Mammary epithelial cell (primary cell): ENCODE measurements at places on chromosomes 3 and 15.
A peak's percentile ranks its signal among the peaks of the same experiment; 100 is the strongest.

- DNase-seq, result peak; percentile 85
These were observed 8.6 kb downstream of the ZNF445 start for GRCh38 chr3:44468572-44469520.

DNA sequence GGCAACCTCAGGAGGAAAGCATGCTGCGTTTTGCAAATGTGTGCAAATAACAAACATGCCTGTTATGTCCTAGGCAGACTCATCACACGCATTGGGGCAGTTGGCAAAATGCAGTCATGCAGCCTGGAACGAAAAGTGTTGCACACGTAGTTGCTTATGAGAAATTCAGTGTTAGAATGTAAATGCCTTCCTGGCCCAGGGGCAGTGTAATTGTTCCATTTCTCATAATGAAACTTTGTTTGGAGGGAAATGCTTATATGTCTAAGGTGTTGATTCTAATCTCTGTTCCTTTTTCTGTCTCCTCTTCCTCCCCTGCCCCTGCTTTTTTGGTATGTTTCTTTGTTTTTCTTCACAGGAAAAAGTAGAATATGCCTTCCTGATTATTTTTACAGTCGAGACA lies 156.0 kb downstream of the CACNA1D start:
- no peak for DNase-seq

- no peak for DNase-seq
These were observed 2.2 kb upstream of the B3GALNT1 start for GRCh38 chr3:161107311-161107710.

DNA sequence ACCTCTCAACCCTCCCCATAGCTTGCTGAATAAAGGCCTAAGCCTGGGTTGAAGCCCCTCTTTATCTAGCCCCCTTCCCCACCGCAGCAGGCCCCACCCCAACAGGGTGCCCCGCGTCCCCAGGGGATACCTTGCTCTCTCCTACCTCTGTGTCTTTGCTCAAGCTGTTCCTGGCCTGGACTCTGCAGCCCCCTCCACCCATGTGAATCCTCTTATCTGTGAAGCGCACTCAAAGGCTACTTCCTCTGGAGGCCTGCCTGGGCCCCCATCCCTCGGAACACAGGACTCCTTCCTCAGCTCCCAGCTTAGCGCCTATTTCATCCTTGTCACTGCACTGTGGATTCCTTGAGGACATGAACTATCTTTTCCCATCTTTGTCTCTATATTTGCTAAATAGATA lies 61.4 kb upstream of the HERC1 start:
- no peak for DNase-seq

DNA sequence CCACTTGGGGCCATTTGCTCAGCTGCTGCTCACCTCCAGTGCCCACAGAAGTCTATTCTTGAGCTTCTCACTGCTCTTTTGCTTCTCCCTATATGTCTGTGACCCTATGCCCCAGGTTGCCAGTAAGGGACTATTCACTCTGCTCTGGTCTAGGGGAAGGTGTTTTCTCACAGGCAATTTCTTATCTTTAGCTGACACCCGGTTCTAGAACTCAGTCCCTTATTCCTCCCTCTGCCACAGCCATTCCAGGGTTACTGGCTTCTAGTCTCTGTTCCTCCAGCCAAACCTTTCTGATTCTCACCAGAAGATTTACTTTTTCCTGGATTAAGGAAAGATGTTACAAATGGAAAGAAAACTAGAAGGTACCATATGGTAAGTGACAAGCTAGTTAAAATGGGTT lies 574.0 kb downstream of the NTRK3 start:
- DNase-seq, result no peak

DNA sequence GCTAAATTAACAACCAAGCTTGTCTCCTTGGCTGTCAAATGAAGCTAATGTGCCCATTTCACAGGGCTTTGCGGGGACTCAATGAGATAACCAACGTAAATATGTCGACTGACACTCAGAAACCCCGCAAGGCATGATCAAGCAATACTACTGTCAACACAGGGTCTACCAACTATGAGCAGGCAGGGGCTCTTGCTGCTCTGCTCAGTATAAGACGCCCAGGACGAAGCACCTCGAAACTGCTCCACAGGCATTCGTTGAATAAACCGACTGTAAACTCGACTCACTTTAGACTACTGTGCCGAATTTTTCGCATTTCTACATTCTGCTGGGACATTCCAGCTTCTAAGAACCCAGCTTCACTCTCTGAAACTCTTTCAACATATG lies 55.0 kb downstream of the FEZF2 start:
- DNase-seq, result no peak

- no peak for DNase-seq
These were observed 891.5 kb downstream of the ROBO2 start for GRCh38 chr3:77931255-77932009.

- DNase-seq, result peak; percentile 68
These were observed 193.6 kb downstream of the UBE2E2 start for GRCh38 chr3:23396746-23397145.

DNA sequence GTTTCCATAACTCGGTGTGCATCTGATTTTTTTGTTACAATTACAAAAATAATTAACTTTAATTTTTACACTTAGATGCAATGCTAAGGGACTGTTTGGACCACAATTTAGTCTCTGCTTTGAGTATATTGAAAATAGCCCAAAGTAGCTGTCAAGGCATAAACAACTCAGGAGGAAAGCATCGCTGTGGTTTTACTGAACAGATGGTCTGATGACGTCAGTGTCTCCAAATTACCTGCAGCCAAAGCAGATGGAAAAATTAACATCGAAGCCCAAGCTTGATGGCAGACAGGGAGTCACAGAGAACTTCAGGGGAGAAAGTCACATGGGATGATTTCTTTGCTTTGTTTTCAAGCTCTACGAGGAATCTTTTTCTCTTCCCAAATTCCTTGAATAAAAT lies 83.1 kb upstream of the PLCL2 start:
- DNase-seq, result no peak
